ENCODE measurements at places on chromosomes 2 and 18.
A peak's percentile ranks its signal among the peaks of the same experiment; 100 is the strongest.

DNA sequence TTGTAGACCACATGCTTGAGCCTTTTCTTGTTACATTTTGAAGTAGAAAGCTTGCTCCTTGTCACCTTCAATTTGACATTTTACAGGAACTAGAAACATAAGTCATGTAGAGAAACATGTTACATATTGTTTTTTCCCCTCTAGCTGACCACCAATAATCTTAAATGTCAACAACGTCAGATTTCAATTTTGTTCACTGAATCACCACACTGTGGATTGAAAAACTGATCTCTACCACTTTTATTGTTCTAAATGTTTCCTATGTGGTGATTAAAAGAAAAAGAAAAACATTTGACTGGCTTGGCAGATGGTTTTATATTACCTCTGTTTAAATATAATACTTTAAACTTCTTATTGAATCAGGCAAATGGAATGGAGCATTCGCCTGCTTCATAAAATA lies 87.7 kb downstream of the DSEL start:
- DNase-seq = no peak

- DNase-seq = no peak
Observed at GRCh38 chr18:573385-573784, 6.8 kb upstream of the CETN1 start.

DNA sequence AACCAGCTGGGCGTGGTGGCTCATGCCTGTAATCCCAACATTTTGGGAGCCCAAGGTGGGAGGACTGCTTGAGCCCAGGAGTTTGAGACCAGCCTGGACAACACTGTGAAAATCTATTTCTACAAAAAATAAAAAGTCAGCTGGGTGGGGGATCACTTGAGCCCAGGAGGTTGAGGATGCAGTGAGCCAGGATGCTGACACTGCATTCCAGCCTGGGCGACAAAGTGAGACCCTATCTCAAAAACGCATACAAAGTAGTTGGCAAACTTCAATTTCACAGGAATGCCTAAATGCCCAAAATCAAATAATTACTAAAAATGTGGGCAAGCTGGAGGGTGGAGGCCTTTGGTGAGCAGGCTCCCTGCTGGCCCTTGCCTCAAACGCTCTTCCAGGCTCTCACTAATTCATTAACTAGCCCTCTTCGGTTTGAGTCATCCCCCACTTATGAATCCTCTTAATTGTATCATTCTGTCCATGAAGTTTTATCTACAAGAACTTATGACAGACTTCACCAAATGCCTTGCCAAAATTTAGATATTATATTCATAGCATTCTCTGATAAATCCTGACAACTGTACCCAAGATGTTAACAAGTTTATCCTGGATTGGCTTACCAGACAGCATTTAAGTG lies 68.7 kb upstream of the ZFP36L2 start:
- DNase-seq = no peak

DNA sequence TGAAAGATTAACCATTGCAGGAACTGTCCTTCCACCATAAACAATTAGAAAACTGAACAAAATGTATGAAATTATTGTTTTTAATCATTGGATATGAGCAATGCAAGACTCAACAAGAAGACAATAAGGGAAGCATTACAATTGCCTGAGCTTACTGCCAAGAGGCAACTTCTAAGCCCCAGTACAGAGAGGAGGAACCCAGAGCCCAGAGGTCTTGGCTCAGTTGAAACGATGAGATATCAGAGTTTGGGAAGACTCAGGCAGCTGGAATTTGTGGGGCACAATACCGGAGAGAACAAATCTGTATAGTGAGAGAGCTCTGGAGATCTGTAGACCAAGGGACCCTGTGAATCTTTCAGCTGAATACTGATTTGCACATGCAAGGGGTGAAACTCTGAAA lies 80.6 kb upstream of the ZFP36L2 start:
- DNase-seq = no peak

- DNase-seq = peak; percentile 79
Observed at GRCh38 chr2:208820014-208820688, 413.6 kb downstream of the PTH2R start.

DNA sequence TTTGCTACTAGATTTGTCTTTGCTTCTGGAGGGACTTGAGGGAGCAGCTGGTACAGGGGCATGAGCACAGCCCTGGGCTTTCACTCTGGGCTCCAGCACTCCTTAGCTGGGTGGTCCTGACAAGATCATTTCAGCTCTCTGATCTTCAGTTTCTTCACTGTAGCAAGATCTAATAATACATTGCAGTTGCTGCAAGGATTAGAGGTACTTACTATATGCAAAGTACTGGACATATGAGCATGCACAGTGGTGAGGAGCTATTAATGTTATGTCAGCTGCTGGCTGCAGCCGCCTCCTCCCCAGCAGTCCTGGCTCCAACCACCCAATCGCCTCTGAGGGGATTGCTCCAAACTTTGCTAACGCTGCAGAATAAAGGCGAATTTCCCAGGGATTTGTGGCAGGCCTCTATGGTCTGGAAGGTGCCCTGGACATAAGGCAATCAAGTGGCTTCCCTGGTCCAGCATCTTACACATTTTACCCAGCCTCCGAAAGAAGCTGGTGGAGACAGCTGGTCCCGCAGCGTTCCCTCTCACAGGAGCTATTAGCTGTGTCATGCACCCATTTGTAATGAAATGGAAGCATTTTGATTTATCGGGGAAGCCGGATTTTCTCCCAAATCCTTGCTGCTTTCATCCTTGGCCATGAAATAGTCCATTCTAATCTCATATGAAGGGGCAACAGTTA lies 96.7 kb downstream of the RHOB start:
- peak; percentile 81 for DNase-seq

DNA sequence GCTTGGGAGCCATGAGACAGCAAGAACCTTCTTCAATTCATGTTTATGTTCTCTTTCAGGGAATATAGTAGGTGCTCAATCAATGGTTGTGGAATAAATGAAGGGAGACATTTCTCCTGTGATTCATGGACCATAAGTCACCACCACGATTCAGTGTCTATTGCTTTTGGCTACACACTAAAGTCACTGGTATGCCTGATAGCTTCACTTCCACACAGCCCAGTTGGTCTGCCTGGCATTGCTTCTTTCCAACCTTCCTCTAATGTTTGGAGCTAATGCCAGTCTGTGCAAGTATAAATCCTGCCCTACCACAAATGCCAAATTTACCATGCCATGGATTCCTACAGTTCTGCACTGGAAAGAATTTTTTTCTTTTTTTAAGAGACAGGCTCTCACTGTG lies 1.3 kb upstream of the CXCR1 start:
- no peak for DNase-seq

DNA sequence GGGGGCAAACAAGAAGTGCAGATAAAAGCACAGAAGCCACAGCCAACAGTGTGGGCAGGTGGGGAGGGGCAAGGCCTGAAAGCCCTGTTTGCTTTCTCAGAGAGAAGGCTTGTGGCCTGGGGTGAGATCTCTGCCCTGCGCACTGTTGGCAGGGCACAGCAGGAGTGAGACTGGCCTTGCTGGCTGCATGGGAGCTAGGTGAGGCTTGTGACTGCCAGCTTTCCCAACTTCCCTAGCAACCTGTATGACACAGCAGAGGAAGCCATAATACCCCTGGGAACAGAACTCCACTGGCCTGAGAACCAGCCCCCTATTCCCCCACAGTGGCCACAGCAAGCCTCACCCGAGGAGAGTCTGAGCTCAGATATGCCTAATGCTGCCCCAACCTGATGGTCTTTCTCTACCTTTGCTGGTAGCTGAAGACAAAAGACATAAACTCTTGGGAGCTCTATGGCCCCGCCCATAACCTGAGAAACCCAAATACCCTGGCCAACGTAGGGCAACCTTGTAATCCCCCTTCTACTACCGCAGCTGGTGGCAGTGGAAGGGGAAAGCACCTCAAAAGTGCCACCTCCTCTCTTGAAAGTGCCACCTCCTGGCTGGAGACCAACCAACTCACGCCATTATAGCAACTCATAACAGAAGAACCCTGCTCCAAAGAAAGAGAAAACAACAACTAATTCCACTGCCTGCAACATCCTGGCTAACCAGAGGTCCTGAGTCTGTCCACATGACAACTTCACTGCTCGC lies 44.4 kb downstream of the LCT start:
- DNase-seq = no peak

GRCh38 chr18:45081566-45082181 lies 401.0 kb downstream of the SETBP1 start:
- DNase-seq = no peak

- DNase-seq = no peak
Observed at GRCh38 chr2:11771971-11772615, 25.7 kb downstream of the LPIN1 start.

- DNase-seq = no peak
Observed at GRCh38 chr2:9919512-9919911, 32.0 kb upstream of the GRHL1 start.

DNA sequence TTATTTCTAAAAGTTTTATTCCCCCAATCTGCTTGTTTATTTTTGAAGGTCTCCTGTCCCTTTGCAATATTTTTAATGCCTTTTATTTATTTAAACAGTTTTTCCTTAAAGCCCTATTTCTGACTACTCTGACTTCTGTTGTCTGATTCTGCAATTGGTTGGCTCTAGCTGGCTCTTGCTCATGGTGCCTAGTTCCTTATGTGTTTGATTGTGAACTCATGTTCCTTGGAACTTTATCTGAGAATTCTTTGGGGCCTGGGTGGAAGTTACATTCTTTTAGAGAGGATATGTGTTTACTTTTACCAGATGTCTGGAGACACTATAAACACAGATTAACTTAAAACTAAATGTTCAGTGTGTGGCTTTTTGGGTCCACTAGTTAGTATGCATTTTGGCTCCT lies 175.9 kb downstream of the DYSF start:
- DNase-seq = no peak

DNA sequence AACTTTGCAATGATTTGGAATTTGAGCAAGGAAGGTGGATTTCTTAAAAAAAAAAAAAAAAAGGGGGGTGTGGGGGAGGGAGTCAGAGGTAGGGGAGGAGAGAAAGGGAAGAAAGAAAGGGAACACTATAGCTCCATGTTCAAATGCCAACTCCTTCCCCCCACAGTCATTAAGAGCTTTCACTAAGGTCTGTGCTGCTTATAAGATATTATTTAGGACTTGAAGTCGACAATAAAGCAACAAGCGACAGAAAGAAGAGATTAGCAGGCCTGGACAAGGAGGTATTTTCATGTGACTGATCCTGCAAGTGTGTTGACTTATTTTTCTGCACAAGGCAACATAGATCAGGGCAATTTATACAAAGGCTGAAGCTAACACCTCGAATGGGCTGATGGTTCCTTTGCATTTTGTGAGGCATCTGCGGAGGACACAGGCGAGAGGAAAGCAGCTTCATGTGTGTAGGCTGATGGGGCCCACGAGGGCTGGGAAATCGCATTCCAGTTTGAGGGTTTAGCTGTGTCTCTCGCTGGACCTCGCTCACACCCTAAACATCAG lies 382.0 kb downstream of the SOX11 start:
- DNase-seq = peak; percentile 61

Measured in NCI-H1694 treated with DMSO at 0.1 percent for 48 hours (cell line).